HT1080 (cell line): ENCODE measurements at places on chromosomes 7 and 10. TPM values are rescaled to one million over a fixed set of nuclear protein-coding genes. Genes with fewer than 3 reads are reported as not detected.
A peak's percentile ranks its signal among the peaks of the same experiment; 100 is the strongest.

Gene GRID1
- total RNA-seq: 2.6 and 5.4 TPM in 2 replicates

Gene PNLIPRP1
- not detected in 2 replicates for total RNA-seq

Gene GJD4
- total RNA-seq: not detected in 2 replicates

DNA sequence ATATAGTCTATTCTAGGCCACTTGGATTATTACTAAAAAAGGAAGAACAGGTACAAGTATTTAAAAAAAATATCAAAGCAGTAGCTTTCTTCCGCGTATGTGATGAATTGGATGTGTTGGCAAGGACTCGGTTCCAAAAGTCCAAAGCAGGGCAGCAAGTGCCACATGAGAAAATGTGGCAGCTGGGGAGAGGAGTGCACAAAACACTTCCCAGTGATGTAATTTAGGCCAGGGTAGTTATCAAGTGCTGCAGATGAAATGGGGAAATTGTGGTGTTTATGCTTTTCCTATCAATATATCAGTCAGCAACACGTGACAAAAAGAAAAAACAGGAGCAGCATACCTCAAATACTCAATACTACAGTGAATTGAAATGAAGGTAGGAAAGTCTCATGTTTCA, 7.0 kb downstream of the RHOBTB1 start:
- no peak for DNase-seq

DNA sequence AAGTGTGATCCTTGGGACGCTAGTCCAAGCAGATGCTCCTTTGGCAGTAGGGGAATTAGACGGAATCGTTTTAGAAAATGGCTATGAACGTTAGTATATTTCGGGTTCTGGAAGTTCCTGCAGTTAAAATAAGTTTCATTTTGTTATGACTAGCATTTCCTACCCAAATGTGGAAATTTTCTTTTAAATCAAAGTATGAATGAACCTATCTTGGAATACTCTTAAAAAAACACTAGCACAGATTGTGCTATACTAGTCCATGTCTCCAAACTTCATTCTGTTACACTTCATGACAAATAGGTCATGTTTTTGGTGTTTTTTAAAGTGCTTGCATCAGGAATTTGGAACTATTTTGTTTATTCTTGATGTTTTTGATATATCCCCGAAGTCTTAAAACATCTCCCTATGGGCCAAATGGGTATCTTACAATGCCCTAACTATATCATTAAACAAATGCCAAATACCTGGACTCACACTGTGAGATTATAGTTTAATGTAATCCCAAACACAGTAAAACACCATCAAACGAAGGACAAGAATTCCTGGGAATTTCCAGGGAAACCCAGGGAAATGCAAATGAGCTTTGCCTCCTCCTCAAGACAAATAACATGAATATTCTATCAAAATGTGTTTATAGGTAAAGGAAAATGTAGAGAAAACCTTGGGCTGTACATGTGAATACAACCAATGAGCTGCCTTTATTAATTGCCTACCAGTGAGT, 75.9 kb upstream of the PTPRZ1 start:
- DNase-seq: no peak

DNA sequence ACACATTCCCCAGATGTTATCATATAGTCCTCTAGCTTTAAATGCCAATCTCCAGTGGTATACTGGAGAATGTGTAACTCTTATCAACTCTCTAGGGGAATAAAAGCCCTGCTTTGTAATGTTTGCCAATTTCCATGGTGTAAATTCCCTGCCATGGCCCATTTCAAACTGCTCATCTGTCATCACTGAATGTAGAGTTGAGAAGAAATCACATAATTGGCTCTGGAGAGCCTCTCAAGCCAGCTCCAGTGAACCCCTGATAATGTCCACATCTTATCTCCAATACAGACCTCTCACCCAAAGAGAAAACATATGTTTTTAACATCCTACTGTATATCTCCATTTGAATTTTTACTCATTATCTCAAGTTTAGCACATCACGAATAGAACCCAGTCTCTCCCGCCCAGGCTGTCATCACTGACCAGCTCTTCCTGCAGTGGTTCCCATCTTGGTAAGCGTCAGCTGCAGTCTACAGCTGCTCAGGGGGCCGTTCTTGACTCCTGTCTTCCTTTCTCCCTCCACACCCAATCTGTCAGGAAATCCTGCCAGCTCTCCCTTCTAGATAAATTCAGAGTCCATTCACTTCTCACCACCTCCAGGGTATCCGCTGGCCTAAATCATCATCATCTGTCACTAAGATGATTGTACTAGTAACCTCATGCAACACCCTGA, 332.4 kb downstream of the FRMD4A start:
- DNase-seq: no peak

GRCh38 chr7:78993341-78993740, 460.1 kb downstream of the MAGI2 start:
- peak; percentile 7 for DNase-seq

GRCh38 chr7:68133045-68133444, 1136.4 kb downstream of the TYW1 start:
- no peak for DNase-seq

DNA sequence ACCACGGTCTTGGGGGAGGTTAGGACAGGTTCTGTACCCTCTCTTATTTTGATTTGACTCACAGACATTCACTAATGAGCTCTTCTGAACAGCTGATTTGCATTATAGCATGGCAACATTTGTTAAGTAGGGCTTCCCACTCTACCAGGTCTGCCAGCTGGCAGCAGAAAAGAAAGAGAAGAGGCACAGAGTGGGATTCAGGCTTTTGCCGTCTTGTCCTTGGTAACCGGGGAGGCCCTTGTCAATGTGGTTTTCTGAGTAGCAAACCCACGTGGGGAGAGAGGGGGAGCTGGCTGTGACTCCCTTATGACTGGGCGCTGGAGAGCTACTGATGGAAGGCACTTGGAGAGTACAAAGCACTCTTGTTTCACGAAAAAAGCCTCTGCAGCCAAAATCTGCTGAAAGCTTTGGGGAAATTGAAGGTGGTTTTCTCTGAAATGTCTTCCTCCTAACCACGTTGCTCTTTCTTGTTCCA, 355.3 kb upstream of the GALNT17 start:
- peak; percentile 28 for DNase-seq
